ENCODE measurements at places on chromosomes 2 and 18. TPM values are rescaled to one million over a fixed set of nuclear protein-coding genes. Genes with fewer than 3 reads are reported as not detected.

The TEX44 gene
- total RNA-seq: not detected

The GMCL1 gene
- 16.0 TPM for total RNA-seq

The CIB4 gene
- not detected for total RNA-seq

The RUFY4 gene
- not detected for total RNA-seq

The MAP2 gene
- total RNA-seq: 24.5 TPM

The RIT2 gene
- not detected for total RNA-seq

The CNTNAP5 gene
- not detected for total RNA-seq

The ERBB4 gene
- 0.13 TPM for total RNA-seq

The LCT gene
- total RNA-seq: under 0.01 TPM

The MAL gene
- not detected for total RNA-seq

The NGEF gene
- total RNA-seq: 0.50 TPM

The LYPD6B gene
- not detected for total RNA-seq

The PTPRM gene
- total RNA-seq: 98.0 TPM

The CCDC85A gene
- 15.4 TPM for total RNA-seq

The RSAD2 gene
- 0.13 TPM for total RNA-seq

The SIX2 gene
- 0.14 TPM for total RNA-seq

Data from thoracic aorta endothelial cell (primary cell).